ENCODE measurements at places on chromosomes 11 and 22. TPM values are rescaled to one million over a fixed set of nuclear protein-coding genes. Genes with fewer than 3 reads are reported as not detected.
A peak's percentile ranks its signal among the peaks of the same experiment; 100 is the strongest.

DNA sequence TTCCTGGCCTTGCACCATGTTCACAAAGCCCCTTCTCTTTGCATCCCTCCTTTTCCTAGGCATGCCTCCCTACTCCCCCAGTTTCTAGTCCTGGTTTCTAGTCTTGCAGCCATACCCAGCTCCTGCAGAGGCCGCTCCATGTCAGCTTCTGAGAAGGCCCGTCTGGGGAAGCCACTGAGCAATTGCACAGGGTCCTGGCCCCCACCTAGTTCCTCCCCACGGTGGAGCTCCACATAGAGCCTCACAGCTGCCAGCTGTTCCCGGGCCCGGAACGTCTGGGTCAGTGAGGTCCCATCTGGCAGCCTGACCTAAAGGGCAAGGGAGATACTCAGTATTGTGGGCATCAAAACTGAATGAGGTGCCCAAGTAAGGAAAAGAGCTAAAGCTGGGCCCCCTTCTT, 2.2 kb downstream of the UBXN1 start:
- no peak for DNase-seq

DNA sequence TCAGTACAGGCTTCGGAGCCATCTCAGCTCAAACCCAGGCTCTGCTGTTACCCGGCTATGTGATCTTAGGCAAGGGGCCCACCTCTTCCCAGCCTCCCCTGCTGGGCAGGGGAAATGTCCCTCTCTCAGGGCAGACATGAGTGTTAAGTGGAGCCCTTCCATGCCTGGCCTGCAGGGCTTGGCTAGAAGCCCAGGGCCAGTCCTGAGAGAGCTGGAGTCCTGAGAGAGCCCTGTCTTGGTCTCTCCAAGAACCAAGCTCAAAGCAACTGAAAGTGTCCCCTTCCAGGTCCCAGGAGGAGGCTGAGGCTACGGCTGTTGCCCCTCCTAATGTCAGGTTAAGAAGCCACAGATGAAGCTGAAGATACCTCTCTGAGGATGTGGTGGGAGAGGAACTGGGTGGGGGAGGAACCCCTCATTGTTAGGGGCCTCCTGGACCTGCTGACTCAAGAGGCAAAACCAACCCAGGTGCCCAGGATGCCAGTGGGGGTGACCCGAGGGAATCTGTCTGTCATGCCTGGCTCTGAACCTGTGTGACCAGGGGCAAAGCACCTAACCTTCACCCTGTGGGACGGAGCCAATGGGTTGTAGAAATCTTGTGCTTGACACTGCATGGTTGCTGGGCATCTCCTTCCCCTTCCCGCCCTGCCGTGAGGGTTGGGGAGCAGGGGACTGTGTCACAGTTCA, 4.2 kb downstream of the ZP1 start:
- DNase-seq: peak; percentile 42

DNA sequence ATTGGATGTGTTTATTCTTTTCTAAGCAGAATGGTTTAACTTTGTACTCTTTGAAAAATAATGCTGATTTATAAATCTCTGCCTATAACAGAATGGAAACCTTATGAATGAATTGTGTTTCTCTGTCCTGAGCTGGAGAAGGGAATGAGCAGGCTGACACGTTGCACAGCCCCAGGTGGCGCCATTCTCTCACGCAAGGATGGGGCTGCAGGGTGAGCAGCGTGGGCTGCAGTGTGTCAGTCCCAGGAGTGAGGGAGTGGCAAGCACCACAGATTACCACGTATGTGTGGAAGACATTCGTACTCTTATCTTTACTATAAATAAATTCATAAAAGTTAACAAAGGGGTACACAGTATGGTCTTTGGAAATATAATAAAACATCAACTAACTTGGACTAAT, 33.4 kb downstream of the FDX1 start:
- DNase-seq: peak; percentile 66

GRCh38 chr22:37501610-37502341, 15.6 kb upstream of the MFNG start:
- DNase-seq: peak; percentile 93

DNA sequence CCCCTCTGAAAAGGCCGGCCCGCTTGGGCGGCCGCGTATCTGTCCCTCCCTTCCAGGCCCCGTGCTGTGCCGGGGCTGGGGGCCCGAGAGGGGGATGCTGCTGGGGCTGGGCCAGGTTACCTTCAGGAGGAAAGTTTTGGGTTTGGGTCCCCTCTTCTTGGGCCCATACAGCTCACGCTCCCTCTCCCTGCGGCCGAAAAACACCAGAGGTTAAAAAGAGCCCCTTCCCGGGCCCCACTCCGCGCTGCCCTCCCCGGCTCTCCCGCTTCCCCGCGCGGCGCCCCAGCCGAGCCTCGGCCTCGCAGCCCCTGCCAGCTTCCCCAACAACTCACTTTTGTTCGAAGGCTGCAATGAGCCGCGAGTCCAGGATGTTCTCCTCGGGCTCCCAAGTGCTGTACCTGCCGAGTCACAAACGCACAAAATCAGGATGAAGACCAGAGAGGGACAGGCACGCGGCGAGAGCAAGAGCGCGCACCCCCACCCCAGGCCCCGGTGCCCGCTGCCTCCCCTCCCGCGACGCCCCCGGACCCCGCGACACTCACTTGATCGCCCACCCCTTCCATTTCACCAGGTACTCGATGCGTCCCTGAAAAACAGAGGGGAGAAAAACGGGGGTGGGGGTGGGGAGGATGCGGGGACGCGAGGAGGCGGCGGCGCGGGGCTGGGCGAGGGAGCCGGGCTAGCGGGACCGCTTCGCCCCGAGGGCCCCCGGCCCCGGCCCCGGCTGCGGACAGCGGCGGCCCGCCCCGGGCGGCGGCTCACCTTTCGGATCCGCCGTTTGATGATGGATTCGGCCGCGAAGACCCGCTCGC, 450 bp downstream of the CBX6 start:
- no peak for DNase-seq

DNA sequence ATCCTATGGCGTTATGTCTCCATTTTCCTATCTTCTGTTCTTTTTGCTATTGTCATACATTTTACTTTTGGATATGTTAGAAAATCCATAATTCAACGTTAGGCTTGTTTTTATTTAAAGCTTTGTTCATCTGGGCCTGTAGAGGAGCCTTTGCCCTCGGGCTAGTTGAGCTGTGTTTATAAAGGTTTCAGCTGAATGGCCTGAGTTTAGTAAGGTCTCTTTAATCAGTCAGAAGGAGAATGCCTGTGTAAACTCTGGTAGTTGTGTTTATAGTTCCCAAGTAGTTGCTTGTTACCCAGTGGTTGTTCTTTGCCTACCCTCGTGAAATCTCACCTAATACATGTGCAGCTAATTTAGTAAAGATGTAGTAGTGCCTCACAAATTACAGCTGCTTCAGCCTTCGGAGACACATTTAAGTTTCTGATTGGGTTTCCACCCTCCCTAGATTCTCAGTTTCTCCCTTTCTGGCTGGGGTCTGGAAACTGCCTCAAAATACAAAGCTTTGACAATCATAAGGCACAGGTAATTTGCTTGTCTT, 33.1 kb downstream of the MTMR3 start:
- DNase-seq: peak; percentile 40

DNA sequence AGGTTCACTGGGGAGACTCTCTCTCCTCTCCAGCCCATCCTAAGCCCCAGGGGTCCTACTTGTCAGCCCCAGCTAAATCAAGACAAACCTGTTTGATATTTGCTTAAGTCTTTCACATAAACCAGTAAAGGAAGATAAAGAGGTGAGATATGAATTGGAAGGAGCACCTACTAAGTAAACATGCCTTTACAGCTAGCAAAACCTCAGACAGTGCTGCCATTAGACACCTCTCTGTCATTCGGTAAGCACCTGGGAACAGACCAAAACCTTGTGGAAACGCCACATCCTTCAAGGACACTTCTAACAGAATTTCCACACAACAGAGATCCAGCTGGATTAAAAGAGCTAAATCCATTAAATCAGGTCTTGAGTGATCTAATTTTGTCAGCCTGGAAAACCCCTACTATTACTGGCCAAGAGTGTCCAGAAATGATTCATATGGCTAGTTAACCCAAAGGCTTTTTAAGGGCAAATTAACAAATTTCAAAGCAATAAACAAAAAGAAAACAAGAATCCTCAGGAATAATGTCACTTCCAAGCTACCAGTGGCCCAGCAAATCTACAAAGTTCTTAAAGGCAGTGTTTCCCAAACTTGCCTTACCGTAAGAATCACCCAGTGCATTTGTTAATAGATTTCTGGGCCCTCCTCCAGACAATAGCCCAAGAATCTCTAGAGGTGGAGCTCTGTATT, 2.4 kb downstream of the VPS37C start:
- DNase-seq: peak; percentile 89

- DNase-seq: no peak
Measured at GRCh38 chr11:115193914-115194801, 310.1 kb downstream of the CADM1 start.

- no peak for DNase-seq
Measured at GRCh38 chr11:15968461-15969130, 387.8 kb downstream of the SOX6 start.

DNA sequence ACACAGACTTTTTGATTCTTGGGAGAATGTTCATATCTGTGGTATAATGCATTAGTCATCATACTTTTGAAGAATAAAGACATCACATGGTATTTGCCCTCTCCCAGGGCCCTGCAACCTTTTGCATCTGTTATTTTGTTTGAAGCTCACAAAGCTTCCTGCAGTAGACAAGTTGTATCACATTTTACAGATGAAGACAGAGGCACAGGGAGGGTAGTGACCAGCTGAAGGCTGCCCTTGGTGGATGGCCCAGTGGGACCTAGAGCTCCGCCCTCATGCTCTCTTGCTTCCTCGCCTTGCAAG, 66.4 kb downstream of the UBASH3B start:
- peak; percentile 94 for DNase-seq

GRCh38 chr11:46342239-46342638, 5.0 kb upstream of the DGKZ start:
- no peak for DNase-seq

GRCh38 chr22:23581260-23581650, 1.2 kb upstream of the IGLL1 start:
- DNase-seq: no peak

DNA sequence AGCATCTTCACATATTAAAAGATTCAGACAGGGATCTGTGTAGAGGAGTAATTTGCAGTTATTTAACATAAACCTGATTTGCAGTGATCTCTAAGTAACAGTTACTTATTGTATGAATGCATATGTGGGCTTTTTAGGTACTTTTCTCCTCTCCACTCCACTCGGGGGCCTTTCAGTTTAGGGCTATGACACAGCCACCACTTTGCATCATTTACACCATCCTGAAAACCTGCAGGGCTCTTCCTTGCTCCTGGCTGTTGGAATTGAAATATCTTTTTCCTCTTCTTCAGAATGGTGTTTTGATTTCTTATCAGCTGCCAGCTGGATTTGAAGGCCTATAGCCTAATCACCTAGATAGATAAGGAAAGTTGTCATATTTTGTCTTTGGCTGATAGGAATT, 580.8 kb downstream of the NELL1 start:
- no peak for DNase-seq

- no peak for DNase-seq
Measured at GRCh38 chr11:95088946-95089619, 563 bp upstream of the ENDOD1 start.

DNA sequence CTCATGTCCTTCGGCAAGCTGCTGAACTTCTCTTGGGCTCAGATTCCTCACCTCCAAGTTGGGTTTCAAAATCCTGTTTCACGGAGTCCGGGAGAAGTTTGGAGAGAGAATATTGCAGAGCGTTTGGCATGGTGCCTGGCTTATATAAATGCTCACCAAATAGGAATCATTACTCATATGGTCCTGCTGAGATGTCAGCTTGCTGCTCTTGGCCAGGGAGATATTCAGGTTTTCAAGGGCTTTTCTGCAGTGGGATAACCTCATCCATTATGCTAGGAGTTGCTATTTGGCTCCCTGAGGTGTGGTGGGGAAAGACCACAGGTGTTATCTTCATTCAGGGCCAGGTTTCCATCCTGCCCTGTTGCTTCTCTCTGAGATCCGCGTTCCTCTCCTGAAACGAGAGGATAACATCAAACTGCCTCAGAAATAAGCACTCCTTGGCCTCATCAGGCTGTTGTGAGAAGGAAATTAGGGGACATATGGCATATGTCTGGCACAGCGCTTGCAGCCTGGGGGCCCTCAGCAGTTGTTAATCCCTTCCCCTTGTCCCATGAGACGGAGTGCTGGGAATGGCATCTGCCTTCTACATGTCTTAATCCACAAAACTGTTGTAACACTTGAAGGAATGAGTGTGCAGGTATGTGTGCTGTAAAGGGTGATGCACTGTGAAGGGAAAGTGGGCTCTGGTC, 29.9 kb upstream of the ACER3 start:
- DNase-seq: peak; percentile 44

- DNase-seq: no peak
Measured at GRCh38 chr22:35615156-35615555, 2.0 kb downstream of the MB start.

DNA sequence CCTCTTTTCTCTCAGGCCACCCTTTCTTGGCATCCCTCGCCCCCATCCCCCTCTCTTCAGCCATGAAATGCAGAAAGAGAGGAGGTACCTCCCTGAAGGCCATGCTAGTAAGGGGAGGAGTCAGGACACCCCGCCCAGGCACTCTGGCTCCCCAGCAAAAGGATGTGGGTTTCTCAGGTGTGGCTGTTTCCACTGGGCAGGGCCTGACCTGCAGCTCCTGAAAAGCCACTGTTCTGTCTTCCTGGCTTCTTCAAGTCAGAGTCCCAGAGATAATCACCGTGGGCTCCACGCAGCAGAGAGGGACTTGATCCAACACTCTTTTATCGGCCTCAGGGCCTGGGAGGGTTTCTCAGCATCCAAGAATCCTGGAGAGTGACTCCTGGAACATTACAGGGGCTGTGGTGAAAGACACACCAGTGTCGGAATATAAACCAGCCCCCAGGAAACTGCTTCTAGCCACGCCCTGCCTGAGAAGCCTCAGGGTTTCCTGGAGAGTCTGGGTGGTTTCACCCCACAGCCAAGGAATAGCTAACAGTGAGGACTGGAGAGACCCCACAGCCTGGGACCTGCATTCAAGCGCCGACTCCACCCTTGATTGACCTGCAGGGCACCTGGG, 45.7 kb upstream of the TSPAN18 start:
- no peak for DNase-seq

DNA sequence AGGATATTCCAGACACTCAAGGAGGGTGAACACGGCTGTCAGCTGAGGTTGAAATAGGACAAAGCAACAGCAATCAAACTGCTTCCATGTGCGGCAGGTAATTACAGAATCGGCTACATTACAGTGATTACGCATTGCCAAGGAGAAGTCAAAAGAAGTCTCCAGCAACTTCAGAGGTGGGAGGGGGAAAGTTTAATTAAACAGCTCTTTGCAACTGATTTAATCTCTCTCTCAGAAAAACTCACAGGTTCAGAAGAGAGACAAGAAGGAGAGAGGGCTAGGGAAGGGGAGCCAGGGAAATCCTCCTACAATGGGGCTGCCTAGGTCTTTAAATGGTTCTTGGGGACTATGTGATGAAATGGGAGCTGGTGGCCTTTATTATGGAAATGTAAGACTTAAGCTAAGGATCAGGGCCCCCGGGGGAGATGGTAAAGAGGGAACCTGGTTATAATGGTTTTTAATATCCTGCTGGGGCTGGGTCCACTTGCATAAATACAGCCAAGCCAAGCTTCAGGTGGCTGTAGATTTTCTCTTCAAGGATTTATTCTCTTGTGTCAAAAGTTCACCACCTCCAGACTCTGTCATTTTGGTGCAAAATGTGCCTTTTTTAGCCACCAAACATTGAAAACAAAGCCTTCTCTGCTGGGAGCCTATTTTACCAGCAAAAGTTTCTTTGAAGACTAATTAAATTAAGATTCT, 354.7 kb upstream of the NARS2 start:
- DNase-seq: no peak

The SSTR3 gene
- 0.07 TPM for polyA plus RNA-seq

The GLYAT gene
- not detected for polyA plus RNA-seq

The IL18BP gene
- 3.2 TPM for polyA plus RNA-seq

The CABP4 gene
- not detected for polyA plus RNA-seq

The LAYN gene
- 118 TPM for polyA plus RNA-seq

Measured in IMR-90 (cell line).